ENCODE measurements at places on chromosomes 11 and 22.

DNA sequence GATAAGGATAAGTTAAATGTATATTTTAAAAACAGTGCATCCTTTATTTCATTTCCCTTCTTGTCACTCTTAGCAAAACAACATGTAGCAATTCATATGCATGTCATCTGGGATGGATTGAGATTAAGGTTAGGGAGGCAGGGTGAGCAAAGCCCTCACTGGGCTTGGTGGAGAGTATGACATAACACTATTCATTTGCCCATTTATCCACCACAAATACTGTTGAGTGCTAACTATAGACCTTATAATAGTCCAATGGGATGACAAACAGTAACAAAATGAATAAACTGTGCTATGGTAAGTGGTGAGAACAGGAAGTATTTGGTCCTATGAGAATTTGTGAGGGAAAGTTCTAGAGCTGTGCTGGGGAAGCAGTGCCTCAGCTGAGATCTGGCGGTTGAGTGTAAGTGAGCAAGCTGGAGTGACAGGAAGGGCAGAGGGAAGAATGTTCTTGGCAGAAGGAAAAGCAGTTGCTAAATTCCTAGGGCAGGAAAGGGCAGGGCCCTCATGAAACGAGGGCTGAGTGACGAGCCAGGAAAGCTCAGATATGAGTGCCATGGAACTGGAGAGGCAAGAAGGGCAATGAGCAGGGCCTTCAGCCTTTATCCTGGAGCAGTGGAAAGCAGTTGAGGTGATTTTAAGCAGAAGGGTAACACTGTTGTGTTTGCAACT is 6.7 kb downstream of the HSD17B12 start:
- DNase-seq: peak; percentile 17

- no peak for DNase-seq
These were observed 114.4 kb downstream of the PTPRJ start for GRCh38 chr11:48094643-48095339.

DNA sequence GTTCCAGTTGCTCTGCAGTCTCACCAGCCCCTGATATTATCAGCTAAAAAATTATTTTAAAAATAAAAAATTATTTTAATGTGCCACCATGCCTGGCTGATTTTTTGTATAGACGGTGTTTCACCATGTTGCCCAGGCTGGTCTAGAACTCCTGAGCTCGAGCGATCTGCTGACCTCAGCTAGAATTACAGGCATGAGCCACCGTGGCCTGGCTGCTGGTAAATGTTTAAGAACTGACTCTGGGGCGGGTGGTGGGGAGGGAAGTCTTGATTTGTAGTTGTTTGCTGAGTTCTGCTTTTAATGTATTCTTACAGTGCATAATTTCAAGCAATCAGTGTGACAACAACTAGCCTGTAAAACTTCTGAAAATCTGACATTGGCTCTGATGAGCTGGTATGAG is 120.9 kb upstream of the PLET1 start:
- no peak for DNase-seq

DNA sequence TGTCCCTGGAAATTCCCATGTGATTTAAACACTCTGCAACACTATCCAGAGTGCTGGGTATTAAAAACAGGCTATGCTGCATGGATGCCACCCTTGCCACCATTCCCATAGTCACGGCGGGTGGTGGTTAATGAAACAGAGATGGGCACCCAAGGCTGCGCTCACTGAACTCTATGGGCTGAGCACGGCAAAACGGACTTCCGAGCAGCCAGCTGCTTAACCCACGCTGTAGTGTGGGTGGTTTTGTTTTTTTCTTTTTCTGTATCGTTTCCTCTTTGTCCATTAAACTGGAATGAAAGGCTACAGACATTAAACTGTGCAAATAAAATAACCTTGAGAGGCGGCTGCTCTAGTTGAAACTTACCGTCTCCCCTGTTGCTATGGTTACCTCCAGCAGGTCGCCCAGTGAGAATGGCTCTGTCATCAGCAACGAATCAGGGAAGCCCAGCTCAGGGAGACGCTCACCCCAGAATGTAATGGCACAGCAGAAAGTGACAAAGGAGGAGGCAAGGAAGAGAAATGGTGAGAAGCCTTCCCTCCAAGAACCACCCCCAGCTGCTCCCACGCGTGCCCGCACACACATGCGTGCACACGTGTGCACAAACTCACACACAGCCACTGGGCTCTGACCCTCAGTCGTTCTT is 102.1 kb downstream of the C11orf91 start:
- no peak for DNase-seq

- DNase-seq: no peak
These were observed 1.1 kb downstream of the USP35 start for GRCh38 chr11:78189851-78190250.

DNA sequence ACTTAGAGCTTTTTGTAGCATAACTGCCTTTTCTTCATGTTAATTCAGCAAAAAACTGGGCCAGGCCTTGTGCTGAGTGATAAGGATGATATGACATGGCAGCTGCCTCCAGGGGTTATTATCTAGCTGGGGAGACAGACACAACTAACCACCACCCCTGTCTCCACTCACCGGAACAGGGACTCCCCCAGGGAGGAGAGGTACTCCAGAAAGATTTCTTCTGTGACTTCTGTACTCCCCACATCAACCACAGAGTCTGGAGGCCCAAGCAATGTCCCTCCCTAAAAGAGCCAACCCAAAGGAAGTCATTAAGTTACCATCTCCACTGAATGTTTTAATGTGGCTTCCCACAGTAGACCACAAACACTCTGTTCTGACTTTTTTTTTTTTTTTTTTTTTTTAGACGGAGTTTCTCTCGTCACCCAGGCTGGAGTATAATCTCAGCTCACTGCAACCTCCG is 14.3 kb upstream of the PMM1 start:
- DNase-seq: no peak

DNA sequence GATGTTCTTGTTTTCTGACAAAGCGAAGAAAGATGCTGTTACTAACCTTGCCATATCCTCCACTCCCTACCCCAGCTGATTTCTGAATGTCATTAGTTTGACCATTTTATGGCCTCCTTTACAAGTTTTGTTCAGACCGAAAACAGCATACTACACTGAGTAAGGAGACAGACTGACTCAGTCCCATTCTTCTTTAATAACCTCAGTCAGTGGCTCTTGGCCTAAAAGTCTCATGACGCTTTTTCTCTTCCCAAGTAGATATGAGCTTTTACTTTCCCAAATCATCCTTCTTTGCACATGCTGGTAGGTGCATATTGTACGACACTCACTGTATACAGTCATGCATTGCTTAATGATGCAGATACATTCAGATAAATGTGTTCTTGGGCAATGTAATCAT is 8.0 kb upstream of the FIBIN start:
- DNase-seq: no peak

- DNase-seq: no peak
These were observed 26.7 kb downstream of the ALKBH3 start for GRCh38 chr11:43907028-43907975.

GRCh38 chr11:27058456-27058855 is 17.8 kb downstream of the BBOX1 start:
- no peak for DNase-seq

DNA sequence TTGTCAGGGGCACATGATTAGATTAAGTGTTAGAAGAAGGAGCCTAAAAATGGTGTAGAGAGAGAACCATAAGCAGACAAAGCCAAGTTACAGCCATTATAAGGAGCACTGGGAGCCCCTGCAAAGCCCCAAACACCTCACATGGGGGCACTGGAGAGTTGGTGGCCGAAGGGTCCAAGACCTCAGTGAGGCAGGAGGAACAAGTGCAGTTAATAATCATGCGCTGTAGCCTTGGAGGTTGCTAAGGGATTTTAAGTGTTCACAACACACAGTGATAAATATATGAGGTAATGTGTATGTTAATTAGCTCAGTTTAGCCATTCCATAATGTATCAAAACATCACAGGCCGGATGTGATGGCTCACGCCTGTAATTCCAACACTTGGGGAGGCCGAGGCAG is 54.4 kb upstream of the JAM3 start:
- DNase-seq: no peak

- no peak for DNase-seq
These were observed 261.9 kb downstream of the CTTN start for GRCh38 chr11:70660059-70660888.

- no peak for DNase-seq
These were observed 40.4 kb downstream of the BBOX1 start for GRCh38 chr11:27081056-27081455.

- no peak for DNase-seq
These were observed 22.7 kb upstream of the PICALM start for GRCh38 chr11:86091566-86091965.

DNA sequence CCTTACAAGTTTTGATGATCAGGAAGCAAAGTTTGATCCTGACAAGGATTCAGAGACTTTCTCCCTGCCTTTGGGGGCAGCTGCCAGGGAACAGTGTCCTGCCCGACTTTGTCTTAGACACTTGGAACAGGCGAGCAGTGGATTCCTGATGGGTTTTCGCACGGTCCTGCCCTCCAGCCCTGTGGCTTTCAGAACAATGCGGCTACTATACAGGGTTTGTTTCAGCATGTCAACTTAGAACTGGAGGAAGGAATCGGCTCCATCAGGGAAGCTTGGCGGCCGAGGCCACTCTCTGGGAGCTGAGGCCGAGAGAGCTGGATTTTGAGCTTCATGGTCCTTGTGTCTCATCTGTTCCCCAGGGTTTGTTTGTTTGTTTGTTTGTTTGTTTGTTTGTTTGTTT is 11.5 kb downstream of the ANO1 start:
- DNase-seq: no peak

DNA sequence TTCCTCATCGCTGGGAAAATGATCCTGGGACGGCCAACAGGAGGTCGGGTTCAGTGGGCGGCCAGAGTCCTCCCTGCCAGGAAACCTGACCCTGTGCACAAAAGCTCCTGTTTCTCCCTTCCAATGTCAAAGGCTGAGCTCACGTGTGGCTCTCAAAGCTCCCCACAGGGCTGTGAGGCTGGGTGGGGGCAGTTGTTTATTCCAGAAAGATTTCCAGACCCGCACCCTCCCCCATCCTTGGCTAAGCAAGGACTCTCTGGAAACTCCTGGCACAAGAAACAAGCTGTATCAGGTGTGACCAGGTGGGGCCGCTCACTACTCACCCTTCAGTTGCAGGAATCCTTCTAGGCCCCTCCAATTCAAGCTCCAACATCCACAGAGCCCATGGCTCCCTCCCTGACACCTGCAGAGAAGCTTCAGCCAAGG is 131.9 kb downstream of the SHANK2 start:
- DNase-seq: no peak

DNA sequence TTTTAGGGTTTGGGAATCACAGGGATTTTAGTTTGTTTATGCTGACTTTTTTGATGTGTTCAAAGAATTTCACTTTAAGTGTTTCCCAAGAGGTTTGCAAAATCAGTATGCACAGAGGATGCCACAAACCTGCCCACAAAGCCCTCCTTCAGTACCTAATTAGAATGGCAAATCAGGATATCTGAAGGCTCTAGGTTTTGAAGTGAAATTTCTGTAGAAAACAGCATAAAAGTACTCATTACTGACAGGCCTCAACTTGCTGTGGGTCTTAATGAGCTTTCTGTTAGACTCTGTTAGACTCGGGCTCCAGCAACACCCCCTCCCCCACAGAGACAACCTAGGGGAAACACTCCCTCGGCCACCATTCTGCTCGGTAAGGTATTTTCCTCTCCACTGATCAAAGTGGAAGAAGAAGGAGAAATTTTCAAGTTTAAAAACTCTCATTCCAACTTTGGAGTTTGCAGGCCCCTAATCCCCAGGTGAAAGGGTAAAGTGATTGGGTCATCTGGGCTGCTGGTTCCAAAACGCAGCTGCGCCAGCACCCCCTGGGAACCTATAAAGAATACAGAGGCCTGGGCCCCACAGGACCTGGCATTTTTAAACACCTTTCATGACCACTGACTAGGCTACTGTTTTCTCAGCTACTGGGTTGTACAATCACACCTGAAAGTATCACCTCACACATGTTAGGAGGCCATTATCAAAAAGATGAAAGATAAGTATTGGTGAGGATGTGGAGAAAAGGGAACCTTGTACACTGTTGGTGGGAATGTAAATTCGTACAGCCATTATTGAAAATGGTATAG is 67.5 kb downstream of the PLEKHA7 start:
- no peak for DNase-seq

DNA sequence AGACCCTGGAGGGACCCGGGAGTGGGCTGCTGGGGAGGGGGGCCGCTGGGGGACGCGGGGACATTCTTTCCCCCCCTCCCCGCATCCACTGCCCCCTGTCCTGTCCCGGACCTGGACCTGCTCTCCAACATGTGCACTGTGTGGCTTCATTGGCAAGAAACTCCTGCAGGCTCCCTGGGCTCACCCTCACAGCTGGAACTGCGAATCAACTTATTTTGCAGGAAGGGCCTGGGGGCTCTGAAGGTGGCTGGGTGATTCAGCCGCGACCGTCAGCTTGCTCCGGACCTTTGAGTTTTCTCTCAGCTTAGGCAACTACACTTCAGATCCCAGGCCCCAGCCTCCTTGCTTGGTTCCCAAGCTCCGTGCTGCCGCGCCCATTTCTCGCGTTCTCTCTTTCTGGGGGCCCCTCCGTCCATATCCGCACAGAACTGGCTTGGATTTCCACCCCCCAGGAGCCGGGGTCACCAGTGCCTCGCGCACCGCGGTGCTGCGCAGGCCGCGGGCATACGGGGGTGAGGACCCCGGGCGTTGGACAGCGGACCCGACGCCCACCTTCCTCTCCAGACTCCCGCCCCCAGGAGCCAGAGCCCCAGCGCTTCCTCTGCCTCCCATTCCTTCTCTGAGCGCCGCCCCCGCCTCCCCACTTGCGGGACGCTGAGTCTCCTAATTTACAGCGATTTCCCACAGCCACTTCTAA is 471 bp upstream of the AHNAK start:
- DNase-seq: peak; percentile 48

- no peak for DNase-seq
These were observed 53.5 kb upstream of the EIF3M start for GRCh38 chr11:32529994-32530588.

DNA sequence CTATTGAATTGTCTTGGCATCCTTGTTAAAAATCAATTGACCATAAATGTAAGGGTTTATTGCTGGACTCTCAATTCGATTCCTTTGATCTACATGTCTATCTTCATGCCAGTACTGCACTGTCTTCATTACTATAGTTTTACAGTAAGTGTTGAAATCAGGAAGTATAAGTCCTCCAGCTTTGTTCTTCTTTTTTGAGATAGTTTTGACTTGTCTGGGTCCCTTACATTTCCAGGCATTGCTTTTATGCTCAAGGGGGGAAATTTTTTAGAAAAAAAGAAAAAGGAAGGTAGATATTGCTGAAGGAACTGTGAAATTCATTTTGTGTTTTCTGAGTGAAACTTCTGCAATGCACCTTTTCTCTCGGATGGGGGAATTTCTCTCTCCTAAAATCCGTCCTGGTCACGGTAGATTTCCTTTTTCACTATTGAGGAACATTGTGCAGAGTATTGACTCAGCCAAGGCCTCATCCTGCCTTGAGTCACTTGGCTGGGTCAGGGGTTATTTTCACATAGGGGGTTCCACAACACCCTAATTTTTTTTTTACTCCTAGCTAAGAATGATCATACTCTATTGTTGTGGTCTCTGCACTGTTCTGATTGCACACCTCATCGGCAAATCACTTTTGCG is 2.8 kb upstream of the ACER3 start:
- DNase-seq: no peak
